SK-N-SH (cell line): ENCODE measurements at places on chromosomes 12 and 14. TPM values are rescaled to one million over a fixed set of nuclear protein-coding genes. Genes with fewer than 3 reads are reported as not detected.

- no peak for DNase-seq
Measured at GRCh38 chr12:115305275-115305674, 621.3 kb upstream of the TBX3 start.

GRCh38 chr14:61730756-61731373 lies 31.4 kb upstream of the SNAPC1 start:
- no peak for DNase-seq

TUNAR gene
- 0.02 and 0.03 TPM in 2 replicates for polyA plus RNA-seq

GRCh38 chr14:69044965-69045555 lies 66.0 kb upstream of the ACTN1 start:
- DNase-seq, result no peak

DNA sequence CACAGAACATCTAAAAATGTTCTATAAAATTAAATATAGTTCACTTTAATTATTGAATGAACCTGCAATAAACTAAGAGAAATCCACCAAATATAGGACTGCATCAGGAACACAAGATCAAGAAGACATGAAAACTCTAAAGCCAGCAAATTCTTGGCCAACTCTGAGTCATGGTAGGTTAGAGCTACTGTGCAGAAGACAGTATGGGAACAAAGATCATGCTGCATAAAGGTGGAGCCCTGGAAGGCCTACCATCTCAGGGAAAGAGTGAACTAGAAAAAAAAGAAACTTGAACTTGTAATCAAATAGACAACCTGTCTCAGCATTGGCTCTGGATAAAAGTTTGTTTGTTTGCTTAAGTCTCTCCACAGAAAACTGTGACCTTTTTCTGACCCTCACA lies 66.9 kb upstream of the CNOT2 start:
- no peak for DNase-seq
